ENCODE measurements at places on chromosomes 6 and 20.

GRCh38 chr6:33678932-33679490 is 32.5 kb downstream of the UQCC2 start:
- DNase-seq, result no peak

GRCh38 chr20:46551522-46552381 is 1.3 kb upstream of the OCSTAMP start:
- no peak for DNase-seq

DNA sequence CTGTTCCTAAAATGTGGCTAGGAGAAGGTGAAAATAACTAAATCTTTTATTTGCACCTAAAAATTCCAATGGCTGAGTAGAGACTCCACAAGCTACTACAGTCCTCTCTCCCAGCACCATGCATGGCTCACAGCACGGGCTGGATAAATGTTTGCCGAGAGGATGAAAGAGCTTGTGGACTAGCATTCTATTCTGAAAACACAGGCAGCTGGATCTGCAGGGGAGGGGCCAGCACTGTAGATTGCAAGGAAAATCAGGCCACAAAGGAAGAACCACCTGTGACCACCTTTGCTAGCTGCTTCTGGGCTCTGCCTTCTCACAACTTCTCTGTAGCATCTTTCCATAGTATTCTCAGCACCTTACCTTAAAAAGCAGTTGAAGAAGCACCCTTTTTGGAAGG is 46.6 kb downstream of the CLIC5 start:
- no peak for DNase-seq

DNA sequence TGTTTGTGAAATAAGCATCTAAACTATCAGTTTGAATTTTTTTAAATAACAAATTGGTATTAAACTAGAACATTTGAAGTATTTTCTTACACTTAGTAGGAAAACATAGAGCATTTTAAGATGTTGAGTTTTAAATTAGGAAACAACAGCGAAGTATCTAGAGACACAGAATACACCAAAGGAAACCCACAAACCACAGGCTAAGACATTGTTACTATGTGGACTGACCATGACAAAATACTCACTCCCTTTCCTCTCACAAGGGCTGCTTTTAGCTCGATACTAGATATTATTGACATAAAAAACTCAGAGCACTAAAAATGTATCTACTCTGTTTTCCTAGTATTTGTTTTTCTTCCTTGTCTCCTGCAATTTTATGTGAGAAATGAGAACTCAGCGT is 266.0 kb upstream of the CITED2 start:
- DNase-seq, result no peak

DNA sequence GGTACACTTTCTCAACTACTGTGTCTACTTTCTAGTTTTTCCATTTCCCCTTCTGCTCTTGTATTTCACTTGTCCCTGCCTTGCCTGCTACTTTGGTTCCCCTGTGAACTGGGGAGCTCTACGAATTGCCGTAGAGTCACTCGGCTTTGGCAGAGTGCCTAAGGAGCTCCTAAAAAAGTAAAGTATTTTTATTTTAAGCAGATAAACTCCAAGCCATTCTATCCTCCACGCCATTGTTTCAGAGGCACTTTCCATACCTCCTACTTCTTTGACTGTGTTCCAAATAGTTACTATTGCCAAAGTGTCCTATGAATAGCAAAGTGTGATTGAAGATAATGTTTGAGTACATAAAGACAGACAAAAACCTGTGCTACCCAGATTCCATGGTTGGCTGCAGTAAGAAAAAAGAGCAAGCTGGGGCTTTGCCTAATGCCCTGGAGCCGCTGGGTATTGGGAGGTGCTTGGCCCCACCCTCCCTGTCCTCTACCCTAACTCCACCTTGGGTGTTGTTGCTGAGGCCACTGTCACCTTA is 5.1 kb upstream of the MBOAT1 start:
- no peak for DNase-seq

DNA sequence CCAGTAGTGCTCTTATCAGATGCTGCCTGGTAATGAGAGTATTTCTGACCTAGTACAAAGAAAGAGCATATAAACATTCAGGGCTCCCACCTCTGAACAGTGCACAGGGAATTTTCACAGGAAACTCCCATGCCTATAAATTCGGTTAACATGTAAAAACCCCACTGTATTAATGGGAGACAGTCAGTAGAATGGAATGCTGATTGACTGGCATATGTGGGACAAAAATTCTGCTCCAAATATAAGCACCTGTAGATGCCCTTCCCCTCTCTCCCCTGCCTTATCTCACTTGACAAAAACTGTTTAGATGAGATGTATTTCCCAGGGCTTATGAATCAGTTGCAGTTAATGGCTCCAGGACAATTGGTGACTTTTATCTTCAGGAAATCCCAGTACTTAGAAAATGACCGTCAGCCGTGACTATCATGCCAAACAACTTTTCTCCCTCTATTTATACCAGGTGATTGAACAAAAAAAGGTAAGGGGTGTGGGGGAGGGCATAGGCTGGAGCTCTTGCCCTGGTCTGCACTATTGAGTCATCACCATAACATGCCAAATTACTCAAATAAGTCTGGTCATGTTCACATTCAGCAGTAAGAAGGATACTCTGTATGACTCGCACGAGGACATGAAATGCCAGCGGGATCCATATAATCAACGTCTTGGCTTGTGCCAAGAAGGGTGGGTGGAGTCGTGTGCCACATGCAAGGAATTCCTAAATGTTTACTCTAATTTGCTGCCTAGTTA is 176.4 kb upstream of the BMP2 start:
- no peak for DNase-seq

DNA sequence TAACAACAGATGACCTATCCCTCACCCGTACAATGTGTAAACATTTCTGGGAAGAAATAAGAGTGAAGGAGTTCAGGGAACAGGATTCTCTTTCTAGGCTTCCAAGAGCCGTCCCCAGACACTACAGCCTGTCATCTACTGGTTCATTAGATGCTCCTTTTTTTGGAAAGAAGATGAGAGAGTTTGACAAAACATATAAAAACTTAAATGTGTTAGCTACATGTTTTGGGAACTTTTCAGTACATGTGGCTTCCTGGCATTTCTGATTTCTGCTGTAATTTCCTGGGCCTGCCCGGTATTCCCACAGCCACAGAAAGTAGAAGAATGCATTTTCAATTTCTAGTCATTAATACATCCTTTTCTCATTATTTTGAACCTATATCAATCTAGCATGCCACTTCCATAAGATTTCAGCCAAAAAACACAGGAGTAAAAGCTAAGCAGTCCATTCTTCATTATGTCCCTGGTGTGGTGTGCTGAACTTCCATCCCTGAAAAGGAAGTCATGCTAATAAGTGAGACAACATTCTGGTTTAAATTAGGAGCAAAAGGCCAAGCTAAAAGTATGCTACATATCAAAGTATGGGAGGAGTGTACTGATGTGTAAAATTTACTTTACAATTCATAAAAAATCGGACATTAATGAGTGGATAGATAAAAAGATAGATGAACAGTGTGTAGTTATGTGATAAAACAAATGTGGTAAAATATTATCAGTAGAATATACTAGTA is 198.2 kb downstream of the WDR27 start:
- DNase-seq, result no peak

DNA sequence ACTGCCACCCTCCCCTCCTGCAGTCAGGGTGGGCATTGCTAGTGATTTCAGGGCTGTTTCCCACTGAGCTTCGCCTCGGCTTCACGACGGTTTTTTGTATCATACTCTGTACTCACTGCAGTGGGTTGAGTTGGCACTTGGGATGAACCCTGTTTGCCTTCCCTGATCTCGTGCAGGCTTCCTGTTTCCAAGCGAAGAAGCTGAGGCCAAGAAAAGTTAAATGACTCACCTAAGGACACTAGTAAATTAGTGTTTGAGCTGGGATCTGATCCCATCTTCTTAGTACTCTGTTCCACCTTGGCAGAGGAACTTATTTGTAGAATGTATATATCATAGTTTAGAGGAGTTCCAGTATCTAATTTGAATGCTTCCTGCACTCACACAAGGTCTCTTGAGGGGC is 50.3 kb upstream of the VSTM2L start:
- no peak for DNase-seq

DNA sequence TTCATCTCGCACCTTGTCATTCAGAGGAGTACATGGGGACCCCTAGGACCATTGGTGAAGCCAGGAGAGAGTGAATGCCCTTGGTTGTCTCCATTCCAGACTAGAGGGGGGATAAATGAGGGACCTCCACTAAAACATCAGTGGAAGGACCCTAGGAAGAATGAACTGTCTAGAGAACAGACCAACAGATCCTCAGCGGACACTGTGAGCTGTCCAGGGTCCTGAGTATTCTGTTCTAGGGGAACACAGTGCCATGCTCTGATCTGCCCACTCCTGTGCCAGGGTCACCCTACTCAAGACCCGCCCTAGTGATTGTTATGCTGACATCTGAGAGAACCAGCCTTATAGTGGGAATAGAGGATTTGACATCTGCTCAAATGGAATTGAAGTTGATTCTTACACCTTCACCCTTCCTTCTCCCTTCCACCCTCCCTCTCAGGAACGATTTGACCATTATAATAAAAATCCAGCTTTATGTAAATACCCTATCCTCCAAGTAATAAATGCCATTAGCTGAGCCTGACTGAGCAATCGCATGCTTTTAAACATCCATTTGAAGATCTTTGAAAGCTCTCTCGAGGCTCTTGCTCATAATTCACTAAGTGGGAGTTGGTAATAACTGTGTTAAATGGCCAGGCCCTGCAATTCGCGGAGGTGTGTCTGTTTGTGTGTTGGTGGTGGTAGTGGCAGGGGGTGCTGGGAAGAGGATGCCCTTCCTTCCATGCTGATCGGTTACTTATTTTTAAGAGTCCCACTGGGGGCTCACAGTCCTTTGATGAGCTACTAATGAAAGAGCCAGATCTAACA is 43.6 kb upstream of the SLC32A1 start:
- peak; percentile 14 for DNase-seq

DNA sequence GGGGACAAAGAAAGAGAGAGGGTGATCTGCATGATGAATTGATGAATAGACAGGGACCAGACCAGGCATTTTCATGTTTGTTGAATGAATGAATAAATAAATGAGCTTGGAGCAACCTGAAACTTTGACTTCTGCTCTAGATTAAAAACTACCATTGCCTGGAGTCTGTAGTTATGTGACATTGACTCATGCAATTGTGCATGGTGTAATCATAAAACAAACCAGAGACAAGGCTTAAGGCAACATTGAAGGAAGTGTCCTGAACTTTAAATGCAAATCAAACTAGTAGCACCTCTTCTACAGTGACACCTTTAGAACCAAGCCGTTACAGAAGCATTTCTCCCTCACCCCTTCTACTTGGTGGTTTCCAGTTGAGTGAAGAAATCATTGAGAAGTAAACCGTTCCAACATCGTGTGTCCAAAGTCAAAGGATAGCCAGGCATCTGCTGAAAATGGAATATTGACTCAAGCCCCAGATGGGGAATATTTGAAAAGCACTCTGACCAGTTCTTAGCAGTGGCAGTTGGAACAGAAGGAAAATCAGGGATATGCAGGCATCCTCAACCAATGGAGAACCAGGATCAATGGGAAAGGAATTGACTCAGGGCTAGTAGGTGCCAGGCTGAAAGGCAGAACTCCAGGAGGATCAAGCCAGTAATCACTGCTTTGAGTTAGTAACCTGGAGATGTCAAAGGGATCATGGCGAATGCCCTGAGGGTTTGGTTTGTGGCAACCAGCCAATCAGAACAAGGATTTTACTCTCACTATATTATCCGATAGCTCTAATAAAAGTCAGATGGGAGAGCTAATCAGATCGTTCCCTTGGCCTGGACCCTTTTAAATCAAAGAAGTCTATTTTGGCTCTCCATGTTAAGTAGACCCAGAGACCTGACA is 171.2 kb upstream of the TSHZ2 start:
- no peak for DNase-seq

DNA sequence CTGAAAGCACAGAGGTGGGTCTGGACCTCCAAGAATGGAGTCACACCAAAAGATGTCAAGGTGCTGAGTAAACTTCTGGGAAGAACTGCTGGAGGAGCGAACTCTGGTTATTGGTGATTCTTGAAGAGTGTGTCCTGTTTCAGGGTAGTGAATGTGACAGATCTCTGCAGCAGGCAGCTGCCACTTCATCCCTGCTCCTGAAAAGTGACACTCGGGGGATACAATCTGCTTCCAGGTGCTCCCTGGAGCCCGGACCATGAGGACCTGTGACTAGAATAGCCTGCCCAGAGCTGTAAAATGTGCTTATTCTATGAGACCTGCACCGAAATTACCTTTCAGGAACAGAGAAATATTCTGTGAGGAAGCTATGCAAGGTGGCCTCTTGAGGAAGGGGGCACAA is 191.1 kb downstream of the FOXC1 start:
- DNase-seq, result no peak

- no peak for DNase-seq
These were observed 508.9 kb upstream of the SULF2 start for GRCh38 chr20:48294196-48294595.

DNA sequence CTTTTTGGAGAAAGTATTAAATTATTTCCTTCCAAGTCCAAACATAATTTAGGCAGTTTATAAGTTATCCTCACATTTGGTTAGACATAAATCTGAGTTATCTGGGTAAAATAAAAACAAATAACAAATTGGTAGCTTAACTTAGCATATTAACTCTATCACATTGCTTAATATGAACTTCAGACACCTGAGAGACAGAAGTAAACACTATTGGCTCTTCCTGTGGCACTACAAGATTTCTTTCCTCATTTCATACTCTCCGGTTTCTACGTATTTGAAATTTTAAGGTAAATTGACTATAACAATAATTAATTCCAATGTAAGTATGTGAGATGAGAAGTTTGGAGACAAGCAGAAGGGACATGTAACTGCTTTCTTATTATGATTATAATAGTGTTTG is 106.8 kb downstream of the TRMT11 start:
- no peak for DNase-seq

DNA sequence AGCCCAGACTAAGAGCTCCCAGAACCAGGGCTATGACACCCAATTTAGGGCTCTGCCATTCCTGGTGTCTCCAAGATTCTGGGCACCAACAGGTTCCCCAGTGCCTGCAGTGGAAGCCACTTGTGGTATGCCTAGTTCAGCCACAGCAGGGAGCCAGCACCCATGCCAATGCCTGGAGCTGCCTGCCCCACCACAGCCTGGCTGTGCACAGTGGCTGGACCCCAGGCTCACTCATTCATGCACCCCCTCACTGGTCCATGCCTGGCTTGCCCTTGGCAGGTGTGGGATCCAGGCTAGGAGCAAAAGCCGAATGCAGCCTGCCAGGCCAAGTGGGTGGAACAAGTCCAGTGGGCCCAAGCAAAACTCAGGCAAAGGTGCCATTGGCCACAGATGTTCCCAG is 91.9 kb downstream of the MKKS start:
- no peak for DNase-seq

DNA sequence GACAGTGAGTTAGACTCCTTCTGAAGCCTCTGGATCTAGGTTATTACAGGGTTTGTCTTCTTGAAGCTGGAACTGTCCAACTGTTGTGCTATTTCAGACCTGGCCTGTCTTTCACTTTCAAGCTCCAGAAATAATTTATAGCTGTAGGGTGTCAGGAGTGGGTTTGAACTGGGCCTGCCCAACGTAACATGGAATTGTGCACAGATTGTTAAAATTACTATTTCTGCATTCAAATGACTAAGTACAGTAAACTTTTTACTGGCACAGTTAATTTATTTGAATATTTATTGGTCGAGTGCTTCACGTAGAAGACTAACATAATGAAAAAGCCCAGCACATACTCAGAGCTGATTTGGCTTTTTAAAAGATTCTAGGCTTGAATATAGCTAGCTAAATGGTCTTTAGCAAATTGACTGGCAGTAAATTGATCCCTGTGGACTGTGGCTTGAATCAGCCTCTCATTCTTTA is 74.3 kb downstream of the ARID1B start:
- DNase-seq, result no peak

GRCh38 chr6:127279815-127280214 is 13.2 kb downstream of the RNF146 start:
- DNase-seq, result no peak

- no peak for DNase-seq
These were observed 311.9 kb upstream of the SULF2 start for GRCh38 chr20:48096957-48097890.

GRCh38 chr6:157151029-157151428 is 172.3 kb downstream of the TMEM242 start:
- no peak for DNase-seq

Data from activated T-cell treated with anti-CD3 and anti-CD28 coated beads for 1 hour (primary cell).